GM23248 (cell line): ENCODE measurements at places on chromosomes 4 and X.
A peak's percentile ranks its signal among the peaks of the same experiment; 100 is the strongest.

DNA sequence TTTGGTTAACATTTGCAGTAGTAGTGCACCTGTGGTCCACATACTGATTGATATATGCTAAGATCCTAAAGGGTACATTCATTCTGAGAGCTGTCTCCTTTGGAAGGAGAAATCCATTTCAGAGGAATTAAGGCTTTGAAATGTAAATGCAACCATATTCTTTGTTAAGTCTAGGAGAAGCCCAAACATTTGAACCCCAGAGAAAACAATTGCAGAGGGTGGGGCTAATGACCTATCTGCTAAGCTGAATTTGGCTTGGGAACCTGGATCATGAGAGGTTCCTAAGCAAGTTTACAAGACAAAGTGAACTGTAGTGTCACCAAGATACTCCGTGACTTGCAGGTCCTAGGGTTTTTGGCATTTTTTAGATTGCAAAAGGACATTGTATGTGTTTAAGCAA lies 41.2 kb downstream of the LAS1L start:
- no peak overlapping the region for H3K27ac ChIP-seq
- no peak for DNase-seq
- H3K27me3 ChIP-seq = no peaks in the 10 kb centered on the region
- H3K4me1 ChIP-seq = no peaks in the 10 kb centered on the region

GRCh38 chr4:20254511-20255250 lies 3.0 kb downstream of the SLIT2 start:
- peak overlapping the region; percentile 82 for H3K4me3 ChIP-seq
- peak overlapping the region; percentile 57 for H3K27ac ChIP-seq
- H3K4me1 ChIP-seq = peaks cover 38% of the 10 kb centered on the region
- H3K27me3 ChIP-seq = no peaks in the 10 kb centered on the region
- peak; percentile 78 for DNase-seq

DNA sequence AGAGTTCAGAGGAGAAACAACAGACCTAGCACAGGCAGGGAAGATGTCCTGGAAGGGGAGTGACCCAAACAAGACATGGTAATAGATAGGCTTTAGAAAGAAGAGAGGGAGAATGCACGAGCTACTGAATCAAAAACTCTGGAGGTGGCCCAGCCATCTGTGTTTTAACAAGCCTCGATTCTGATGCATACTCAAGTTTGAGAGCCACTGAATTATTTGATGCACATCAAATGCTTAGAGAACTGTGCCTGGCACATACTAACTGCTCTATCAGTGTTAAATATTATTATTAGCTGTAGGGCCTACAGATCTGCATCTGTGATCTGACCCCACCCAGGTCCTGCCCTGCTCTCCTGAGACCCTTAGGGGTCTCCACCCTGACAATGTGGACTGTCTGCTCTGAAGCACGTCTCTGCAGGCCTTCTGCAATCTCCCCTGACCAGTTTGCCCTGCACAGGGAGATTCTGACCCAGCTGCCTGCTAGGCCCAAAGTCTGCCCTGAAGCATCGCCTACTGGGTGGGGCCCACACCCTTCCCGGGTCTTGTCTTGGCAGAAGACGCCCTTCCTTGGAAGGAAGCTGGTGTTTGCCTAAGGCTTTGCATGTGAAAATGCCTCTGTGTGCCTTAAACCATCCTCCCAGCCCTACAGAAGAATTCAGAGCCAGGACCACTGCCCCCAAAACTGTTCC lies 201.5 kb upstream of the KLF3 start:
- H3K27me3 ChIP-seq = no peaks in the 10 kb centered on the region
- H3K27ac ChIP-seq = no peak overlapping the region
- no peak overlapping the region for H3K4me3 ChIP-seq
- H3K36me3 ChIP-seq = no peaks in the 10 kb centered on the region

- peak; percentile 87 for DNase-seq
- no peaks in the 10 kb centered on the region for H3K36me3 ChIP-seq
- H3K27ac ChIP-seq = peak within 1 kb of the TSS; percentile 63
- no peaks in the 10 kb centered on the region; the same call in 1 of the 2 replicates for H3K4me1 ChIP-seq
- H3K4me3 ChIP-seq = peak within 1 kb of the TSS; percentile 89
Observed at GRCh38 chrX:150362599-150363481, at the start of gene MAMLD1. Gene MAMLD1 (plus strand): TSS chrX:150363317. CDS start chrX:150445517, 82,200 bp downstream.

GRCh38 chrX:11967986-11968869 lies 170.0 kb upstream of the FRMPD4 start:
- H3K4me1 ChIP-seq = no peaks in the 10 kb centered on the region
- no peak for DNase-seq
- no peak overlapping the region for H3K4me3 ChIP-seq
- H3K36me3 ChIP-seq = no peaks in the 10 kb centered on the region
- H3K27me3 ChIP-seq = no peaks in the 10 kb centered on the region

DNA sequence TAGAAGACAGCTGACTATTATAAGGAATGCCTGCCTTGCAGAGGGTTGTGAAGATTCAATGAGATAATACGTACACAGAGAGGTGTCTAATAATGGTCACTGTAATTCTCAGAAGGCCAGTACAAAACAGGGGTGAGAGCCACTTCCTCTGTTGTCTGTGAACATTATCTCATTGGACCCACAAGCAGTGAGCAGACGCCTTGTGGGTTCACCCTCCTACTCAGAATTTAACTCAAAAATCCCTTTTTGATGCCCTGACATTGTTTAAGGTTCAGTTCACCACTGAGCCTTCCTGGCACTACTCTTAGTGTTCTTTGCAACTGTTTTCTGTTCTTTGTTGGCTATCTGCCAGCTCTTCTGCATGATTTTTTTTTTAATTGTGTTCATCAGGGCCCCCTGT lies 467.4 kb downstream of the BCOR start:
- no peaks in the 10 kb centered on the region for H3K27me3 ChIP-seq
- no peak overlapping the region for H3K4me3 ChIP-seq
- no peak for DNase-seq
- no peaks in the 10 kb centered on the region for H3K36me3 ChIP-seq
- H3K4me1 ChIP-seq = no peaks in the 10 kb centered on the region

- no peak overlapping the region for H3K27ac ChIP-seq
- no peaks in the 10 kb centered on the region for H3K4me1 ChIP-seq
- peaks cover 72% of the 10 kb centered on the region for H3K27me3 ChIP-seq
- no peaks in the 10 kb centered on the region for H3K36me3 ChIP-seq
- DNase-seq = peak; percentile 20
Observed at GRCh38 chr4:89837385-89837992, 528 bp upstream of the SNCA start.
